ENCODE measurements at places on chromosomes 11 and 22.

GRCh38 chr11:41281131-41281742 is 178.2 kb downstream of the LRRC4C start:
- DNase-seq = no peak

DNA sequence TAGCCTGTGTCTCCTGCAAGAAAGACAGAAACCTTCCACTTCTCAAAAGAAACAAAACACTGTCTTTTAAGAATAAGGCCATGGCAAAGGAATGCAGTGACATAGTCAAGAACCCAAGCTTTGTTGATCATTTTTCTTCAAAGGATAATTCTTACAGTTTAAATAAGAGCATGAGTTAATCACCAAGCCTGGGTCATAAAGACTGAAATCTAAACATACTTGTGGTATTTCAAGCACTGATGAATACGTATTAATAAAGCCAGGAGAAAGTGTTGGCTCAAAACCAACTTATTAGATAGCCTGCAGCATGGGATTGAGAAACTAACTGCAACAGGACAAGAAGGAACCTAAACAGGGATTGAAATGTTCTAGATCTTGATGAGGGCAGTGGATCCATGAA is 143.3 kb upstream of the MTNR1B start:
- no peak for DNase-seq

DNA sequence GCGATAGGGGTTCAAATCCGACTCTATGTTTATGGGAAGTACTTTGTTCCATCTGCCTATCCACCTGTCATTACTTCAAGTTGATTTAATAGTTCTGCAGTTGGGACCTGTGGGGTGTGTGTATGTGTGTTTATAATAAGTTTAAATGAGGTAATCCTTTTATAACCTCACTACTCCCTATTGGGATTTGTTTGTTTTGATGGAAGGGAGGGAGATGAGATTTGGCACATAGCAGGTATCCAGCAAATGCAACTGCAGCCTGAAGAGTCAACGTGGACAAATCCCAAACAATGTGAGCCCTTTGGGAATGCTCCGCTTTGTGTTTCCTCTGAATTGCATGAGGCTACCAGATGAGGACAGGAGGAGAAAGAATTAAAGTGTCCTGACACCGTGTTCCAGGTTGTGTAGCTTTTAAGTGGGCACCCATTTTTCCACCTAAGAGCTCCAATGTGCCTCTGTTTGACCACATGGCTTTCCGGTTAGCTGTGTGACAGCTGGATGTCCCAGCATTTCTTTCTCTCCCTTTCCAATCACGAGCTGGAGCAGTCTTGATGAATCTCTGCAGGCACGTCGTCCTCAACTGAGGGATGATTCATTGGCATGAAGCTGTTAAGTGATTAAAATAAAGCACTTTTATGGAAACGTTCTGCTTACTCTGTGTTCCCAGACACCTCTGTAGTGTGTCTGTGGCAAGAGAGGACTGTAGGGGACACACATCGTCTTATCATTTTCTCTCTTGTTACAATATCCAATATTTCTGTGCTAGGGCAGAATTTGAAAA is 610.7 kb downstream of the NTM start:
- DNase-seq = no peak

GRCh38 chr11:102226702-102227490 is 90.4 kb upstream of the BIRC3 start:
- no peak for DNase-seq

GRCh38 chr11:64060861-64061444 is 25.2 kb downstream of the FLRT1 start:
- peak; percentile 74 for DNase-seq

DNA sequence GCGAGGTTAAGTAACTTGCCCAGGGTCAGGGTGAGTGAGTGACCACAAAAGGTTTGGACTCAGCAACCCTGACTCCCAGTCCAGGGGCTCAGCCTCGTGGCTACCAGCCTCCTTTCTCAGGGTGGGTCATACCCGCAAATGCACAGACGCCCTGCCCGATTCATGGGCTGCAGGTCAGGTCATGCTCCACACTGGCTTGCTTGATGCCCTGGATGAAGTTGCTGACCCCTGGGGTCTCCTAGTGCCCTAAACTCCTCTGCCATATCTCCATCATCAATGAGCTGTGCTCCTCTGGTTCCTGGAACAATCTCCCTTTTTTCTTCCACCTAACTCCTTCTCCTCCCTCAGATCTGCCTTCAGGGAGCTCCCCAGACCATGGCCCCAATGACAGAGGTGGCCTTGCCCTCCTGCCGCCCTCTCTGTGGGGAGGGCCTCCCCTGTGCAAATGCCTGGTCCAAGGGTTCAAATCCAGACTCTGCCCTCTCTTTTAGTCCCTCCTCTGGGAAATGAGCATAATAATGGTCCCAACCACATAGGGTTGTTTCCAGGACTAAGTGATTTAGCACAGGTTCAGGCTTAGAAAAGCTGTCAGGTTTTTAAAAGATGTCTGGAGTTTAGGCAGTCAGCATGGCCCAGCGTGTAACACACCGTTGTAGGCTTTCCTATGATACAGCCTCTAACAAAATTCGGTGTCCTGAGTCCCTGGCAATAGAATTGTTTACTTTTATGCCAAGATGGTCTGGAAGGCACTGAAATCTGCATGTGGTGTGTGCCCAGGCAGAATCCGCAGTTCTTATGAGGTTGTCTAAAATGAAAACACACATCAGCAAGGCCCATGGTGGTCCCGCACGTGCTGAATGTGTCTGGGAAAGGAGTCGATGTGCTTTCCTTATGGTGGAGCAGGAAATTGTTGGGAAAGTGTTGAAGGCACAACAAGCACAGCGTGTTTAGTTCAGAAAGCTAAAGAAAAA is 63.6 kb downstream of the CD82 start:
- peak; percentile 33 for DNase-seq

- DNase-seq = no peak
Observed at GRCh38 chr22:21858025-21858764, 9.2 kb downstream of the MAPK1 start.

DNA sequence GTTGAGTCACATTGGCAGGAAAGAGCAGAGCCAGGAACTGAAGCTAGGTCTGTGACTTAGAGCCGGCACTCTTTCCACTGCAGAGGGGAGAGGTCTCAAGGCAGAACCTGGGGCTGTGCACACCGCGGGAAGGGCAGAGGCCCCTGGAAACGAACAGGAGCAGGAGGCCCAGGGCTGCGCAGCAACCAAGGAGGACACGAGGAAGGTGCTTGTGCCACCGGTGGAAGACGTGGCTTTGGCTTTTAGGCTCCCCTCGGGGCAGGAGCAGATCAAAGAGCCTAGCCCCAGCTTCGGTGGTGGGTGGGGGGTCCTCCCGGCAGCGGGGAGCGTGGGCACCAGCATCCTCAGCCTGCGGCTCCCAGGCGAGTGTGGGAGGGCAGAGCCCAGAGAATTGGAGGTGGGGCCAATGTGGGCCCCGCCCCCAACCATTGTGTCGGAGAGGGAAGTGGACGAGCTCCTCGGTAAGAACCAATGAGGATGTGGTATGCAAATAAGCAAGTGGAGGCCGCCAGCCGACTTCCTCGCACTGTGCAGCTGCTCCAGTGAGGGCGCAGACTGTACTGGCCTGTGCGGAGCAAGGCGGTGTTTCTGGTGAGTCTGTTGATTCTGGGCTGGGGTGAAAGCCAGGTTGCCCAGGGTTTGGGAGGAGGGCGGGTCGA is at the start of gene CCDC116:
Gene CCDC116 (plus strand): TSS at position 524 of the 659 bp plus-strand sequence. CDS start 422 bp downstream, outside the sequence.
- no peak for DNase-seq

- no peak for DNase-seq
Observed at GRCh38 chr11:36014898-36015665, 71.2 kb downstream of the LDLRAD3 start.

- DNase-seq = no peak
Observed at GRCh38 chr22:39177456-39177775, 24.9 kb upstream of the CBX7 start.

GRCh38 chr11:75530577-75530976 is 4.8 kb upstream of the GDPD5 start:
- DNase-seq = no peak

DNA sequence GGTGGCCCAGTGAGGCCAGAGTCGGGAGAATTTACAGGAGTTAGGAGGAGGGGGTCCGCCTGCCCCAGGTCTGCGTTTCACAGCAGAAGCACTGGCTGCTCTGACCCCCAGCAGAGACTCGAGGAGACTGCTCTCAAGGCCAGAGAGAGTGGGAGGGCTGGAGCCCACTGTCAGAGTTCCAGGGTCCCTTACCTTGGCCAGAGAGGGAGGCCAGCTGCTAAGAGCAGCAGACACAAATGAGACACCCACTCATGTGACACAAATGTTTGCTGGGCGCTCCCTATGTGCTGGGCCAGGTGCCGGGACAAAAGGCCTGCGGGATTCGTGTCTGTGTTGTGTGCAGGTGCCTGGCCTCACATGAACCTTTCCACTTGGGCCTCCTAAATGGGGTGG is 2.8 kb upstream of the TNFRSF13C start:
- DNase-seq = no peak

DNA sequence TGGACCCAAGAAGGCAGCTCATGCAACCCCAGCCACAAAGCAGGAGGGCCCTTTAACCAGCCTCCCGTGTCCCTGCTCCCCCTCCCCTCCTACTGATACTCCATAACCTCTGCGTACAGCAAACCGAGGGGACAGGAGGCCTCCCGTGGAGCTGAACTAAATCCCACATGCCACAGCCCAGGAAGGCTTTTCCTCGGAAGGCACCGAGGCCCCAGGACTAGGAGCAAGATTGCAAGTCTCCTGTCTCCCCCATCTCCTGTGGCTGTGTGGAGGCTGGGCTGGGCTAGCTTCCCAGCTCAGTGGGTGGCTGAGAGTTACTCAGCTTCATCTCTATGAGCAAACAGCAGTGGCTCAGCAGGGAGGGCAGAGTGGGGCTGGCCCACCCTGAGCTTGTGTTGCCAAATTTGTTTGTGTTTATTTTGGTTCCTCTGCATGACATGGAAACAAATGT is 62.7 kb upstream of the NECTIN1 start:
- no peak for DNase-seq

DNA sequence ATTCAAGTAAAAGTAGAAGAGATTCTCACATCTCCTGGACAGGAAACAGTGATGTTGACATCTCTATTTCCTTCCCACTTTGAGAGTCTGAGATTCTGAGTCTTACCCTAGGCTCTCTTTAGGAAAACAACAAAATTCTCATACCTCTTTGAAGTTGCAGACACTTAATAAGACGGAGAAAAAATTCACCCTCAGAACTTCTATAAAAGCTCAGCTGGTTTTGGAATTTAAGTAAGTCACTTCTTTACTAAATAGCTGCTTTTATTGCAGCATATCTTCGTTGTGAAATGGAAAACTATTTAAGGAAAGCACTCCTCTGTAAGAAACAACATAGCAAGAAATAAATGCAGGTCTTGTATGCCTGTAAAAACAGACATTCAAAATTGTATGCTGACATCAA is 79.1 kb downstream of the MSANTD4 start:
- no peak for DNase-seq

GRCh38 chr11:1060852-1061616 is 13.6 kb upstream of the MUC2 start:
- DNase-seq = no peak

GRCh38 chr11:47726118-47726442 is 10.9 kb upstream of the AGBL2 start:
- no peak for DNase-seq

DNA sequence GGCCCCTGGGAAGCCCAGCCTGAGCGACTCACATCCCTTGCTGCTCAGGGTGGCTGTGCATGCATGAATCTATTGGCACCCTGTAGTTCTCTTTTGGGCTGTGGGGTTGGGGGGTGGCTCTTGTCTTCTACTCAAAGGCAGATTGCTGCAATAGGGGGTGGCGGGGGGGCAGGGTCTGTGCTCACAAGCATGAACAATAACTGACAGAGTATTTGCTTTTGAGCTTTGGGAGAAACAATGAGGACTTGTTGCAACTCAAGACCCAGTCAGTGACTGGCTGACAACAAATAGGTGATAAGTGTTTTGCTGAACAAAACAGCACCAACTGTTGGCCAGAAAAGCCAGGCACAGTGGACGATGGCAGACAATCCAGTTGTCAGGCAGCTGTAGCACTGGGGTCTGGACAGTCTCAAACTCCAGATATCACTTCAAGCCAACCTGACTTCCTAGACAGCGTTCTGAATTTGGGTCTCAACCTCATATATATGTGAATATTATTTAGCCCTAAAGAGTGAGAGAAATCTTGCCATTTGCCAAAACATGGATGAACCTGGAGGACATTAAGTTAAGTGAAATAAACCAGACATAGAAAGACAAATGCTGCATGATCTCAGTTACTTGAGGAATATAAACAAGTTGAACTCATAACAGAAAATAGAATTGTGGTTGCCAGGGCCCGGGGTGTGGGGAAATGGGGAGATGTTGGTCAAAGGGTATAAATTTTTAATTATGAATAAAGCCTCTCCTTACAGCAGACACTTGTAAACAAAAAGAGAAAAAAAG is 61.7 kb downstream of the ME3 start:
- no peak for DNase-seq

GRCh38 chr11:64400102-64400501 is 41.1 kb downstream of the RPS6KA4 start:
- DNase-seq = no peak

GRCh38 chr22:44782363-44782963 is 30.1 kb downstream of the ARHGAP8 start:
- no peak for DNase-seq

- no peak for DNase-seq
Observed at GRCh38 chr11:66877588-66878385, 20.9 kb downstream of the LRFN4 start.

DNA sequence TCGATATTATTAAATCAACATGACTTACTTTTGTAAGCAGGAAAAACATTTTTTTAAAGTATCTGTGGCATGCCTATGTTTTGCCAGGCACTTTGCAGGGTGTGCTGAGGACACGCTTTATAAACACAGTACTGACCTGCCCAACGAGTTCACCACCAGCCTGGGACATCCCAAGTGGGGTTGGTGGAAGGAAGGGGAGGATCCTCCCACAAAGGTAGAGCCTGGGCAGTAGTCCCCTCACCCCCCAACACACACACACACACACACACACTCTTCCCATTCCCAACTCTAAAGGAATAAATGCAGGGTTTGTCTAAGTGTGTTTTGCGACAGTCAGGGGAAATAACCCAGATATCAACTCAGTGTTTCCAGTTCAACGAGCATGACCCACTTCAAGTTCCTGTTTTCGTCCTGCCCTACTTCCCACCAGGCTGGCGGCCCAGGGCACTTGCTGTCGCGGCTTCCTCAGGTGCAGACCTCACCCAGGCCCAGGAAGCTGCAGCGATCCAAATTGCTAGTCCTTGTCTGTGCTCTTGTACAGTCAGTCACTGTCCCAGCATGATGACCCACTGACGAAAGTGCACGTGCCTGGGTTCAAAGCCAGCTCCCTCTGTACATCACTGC is 3.1 kb downstream of the CERK start:
- no peak for DNase-seq

DNA sequence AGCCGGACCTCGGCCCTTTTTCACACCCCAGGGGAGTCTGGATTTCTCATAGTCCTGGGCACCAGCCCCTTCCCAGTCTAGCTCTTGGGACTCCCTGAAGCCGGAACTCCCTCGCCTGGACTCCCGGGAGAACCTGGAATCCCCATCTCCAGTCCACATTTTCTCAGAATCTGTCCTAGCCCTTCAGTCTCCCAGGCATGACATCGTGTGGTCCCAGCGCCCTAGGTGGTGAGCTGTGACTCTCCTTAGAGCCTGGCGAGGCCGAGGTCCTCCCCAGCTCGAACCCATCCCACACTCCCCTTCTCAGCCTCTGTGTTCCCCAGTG is 673 bp upstream of the DUSP18 start:
- DNase-seq = no peak
